ENCODE measurements at places on chromosomes 2 and 18.
A peak's percentile ranks its signal among the peaks of the same experiment; 100 is the strongest.

DNA sequence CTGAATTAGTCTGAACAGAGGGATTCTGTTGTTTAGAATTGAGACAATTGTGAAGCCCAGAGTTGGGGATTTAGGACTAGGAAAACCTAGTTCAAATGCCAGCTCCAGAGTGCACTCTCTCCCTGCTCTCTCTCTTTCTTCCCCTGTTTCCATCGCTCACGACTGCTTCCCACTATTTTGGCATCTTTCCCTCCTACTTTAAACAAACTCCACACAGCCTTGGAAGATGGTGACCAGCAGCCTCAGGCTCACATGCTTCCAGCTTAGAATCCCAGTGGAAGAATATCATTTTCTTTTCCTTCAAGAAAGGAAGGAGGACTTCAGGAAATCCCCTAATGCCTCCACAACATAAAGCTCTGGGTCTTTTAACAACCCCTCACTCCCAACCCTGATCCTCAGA, 6.1 kb upstream of the DNMT3A start:
- no peak for DNase-seq

DNA sequence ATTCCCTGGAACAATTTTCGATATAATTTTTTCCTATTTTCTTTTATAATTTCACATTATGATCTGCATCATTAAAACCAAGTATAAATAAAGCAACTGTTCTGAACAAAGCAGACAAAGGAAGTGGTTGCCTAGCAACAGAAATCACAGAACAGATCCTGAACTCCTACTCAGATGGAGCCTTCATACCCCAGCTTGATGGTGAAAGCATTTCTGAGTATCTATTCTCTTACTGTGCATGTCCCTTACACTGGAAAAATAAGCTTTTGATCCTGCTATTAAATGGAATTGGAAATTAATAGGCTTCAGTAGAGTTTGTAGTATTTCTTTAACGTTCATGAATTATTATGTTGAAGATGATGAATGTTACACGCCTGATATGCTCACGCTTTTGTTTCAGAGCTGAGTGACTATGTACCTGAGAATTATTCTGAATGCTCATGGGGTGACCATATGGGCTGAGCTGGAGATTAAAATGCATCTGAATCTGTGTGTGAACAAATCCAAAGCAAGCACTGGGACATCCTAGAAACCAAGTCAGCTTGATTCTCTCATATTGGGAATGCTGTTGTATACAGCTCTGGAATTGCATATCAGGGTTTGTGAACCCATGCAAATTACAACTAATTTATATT, 254.0 kb downstream of the KCNJ3 start:
- no peak for DNase-seq

GRCh38 chr2:96832408-96832753, 11.4 kb downstream of the ANKRD23 start:
- no peak for DNase-seq

DNA sequence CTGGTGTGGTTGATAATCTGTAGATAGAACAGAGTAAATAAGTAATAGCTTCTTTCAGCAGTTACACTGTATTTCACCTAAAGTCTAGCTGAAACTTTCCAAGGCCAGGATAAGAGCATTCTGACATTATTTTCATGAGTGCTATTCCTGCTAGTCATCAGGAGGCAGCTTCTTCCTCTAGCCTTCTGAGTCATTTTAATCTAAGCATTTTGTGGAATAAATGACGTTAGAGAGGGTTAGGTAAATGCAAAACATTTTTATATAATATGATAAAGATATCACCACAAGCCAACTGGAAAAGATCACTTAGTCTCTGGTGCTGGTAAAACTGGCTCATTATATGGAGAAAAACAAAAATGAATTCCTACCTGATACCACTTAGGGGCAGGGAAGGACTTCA, 138.5 kb downstream of the MEP1B start:
- no peak for DNase-seq

- no peak for DNase-seq
Observed at GRCh38 chr2:9037166-9037565, 33.7 kb upstream of the MBOAT2 start.

GRCh38 chr18:22355598-22355997, 62.1 kb downstream of the CTAGE1 start:
- DNase-seq: no peak

DNA sequence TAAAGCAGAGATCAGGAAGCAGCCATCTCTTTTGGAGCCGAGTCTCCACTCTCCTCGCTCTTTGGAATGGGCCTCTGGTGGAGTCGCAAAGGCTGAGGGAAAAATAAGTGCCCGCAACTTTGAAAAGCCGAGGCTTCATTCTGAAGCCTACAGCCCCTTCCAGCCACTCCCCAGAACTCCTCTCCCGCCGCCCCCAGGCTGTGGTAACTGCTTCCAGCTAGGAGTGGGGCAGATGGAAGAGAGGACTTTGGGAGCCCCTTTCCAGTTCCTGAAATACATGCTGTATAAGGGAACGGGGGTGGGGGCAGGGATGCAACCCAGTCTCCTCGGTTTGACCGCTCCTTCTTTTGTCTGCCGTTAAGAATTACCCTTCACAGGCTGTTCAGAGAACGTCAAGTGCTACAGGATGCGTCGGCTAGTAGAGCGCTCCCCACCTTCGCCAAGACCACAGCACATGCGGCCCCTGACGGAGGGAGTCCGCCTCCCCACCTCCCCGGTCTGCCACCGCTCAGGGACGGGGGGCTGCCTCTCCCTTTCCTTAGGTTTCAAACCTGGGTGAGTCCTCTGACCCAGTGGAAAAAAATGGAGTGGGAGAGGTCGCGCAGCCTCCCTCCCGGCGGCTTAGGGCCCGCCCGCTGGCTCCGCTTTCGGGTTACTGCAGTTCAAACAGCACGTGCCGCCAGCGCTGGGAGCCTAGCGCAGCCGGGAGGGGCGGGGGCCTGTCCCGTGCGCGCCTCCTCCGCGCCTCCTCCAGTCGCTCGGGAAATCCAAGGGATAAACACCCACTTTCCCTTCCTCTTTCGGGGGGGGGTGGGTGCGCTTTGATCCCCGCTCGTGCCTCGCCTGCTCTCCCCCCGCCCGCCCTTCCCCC, 4.9 kb downstream of the CYP26B1 start:
- DNase-seq: peak; percentile 84

- DNase-seq: no peak
Observed at GRCh38 chr2:202165945-202166344, 72.5 kb downstream of the SUMO1 start.

DNA sequence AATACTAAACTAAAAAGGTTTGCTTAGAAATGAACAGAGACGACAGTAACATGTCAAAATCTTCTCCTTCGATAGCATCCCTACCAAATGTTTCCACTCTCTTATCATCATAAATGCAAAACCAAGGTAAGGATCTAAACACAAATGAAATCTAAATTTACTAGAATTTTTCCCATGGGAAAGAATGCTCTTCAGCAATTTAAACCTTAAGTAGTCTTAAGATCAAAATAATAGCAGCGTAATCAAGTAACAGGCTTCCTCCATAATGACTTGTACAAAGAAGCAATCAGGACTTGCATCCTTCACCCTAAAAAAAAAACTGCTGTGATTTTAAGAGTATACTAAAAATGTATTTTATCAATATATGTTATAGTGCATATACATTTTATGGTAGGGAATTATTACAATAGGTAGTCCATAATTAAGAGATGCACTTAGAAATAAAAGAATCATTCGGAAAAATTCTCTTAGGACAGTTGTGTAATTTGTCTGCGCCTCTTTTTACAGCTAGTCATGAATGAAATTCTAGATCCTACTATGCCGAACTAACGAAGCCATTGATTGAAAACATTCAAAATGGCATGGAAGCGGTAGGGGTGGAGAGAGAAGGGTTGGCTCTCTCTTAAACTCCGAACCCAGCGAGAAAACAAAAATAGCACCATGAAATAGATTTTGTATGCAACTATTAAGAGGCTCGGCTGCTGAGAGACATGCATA, 1.3 kb downstream of the PGAP1 start:
- DNase-seq: no peak

DNA sequence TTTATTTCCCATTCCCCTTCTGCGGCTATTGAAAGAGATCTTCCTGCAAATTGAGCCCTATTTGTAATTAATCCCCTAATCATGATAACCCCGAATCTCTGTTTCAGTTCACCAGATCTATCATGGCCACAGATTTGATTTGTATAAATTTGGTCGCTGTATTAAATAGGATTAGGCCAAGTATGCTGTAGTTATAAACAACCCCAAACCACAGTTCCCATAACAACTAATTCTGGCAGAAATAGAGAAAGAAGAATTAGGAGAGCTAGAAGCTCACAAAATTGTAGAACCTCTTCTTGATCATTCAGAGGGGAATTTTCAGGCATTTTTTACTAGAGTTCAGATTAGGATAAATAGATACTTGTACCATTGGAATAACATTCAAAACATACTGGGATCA, 433.7 kb upstream of the TNP1 start:
- no peak for DNase-seq

Measured in thyroid gland (tissue), 4 donors.